ENCODE measurements at places on chromosomes 12 and 14. TPM values are rescaled to one million over a fixed set of nuclear protein-coding genes. Genes with fewer than 3 reads are reported as not detected.

GRCh38 chr14:103676881-103677675 is 38.2 kb downstream of the XRCC3 start:
- no peak for DNase-seq
- peaks cover 54% of the 10 kb centered on the region for H3K36me3 ChIP-seq
- no peak overlapping the region for H3K4me3 ChIP-seq
- H3K4me1 ChIP-seq = peaks cover 8% of the 10 kb centered on the region
- H3K27ac ChIP-seq = no peak overlapping the region

- H3K27ac ChIP-seq = peak overlapping the region; percentile 86
- DNase-seq = peak; percentile 100
- peaks cover 46% of the 10 kb centered on the region for H3K4me1 ChIP-seq
- H3K36me3 ChIP-seq = peaks cover 23% of the 10 kb centered on the region
Measured at GRCh38 chr14:21437063-21437901, 18.6 kb downstream of the CHD8 start.

DNA sequence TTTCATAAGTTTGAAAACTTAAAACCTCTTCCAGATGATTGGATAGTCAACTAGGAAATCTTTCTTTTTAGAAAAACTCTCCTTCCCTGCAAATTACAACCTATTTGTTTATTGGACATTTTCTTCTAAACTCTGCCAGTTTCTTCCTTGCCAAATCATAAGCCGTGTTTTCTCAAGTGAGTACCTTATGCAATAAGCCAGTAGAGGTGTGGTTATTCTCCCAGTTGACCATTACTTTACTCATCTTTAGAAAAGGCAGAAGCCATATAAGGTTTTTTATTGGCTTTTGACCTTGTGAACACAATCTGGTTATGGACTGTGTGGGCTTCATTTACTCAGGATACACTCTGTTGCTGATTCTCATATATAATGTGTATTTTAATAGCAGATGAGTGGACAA is 14.6 kb downstream of the ACTR6 start:
- no peaks in the 10 kb centered on the region for H3K4me1 ChIP-seq
- H3K36me3 ChIP-seq = peaks cover 10% of the 10 kb centered on the region
- no peaks in the 10 kb centered on the region for H3K27me3 ChIP-seq
- no peak overlapping the region for H3K27ac ChIP-seq
- no peak overlapping the region for H3K4me3 ChIP-seq

- peak overlapping the region; percentile 51 for H3K4me3 ChIP-seq
- peaks cover 8% of the 10 kb centered on the region for H3K27me3 ChIP-seq
- peak; percentile 81 for DNase-seq
- H3K36me3 ChIP-seq = peaks cover 2% of the 10 kb centered on the region
- peaks cover 8% of the 10 kb centered on the region for H3K4me1 ChIP-seq
Measured at GRCh38 chr14:21748869-21749303, 75.3 kb upstream of the OR4E1 start.

DNA sequence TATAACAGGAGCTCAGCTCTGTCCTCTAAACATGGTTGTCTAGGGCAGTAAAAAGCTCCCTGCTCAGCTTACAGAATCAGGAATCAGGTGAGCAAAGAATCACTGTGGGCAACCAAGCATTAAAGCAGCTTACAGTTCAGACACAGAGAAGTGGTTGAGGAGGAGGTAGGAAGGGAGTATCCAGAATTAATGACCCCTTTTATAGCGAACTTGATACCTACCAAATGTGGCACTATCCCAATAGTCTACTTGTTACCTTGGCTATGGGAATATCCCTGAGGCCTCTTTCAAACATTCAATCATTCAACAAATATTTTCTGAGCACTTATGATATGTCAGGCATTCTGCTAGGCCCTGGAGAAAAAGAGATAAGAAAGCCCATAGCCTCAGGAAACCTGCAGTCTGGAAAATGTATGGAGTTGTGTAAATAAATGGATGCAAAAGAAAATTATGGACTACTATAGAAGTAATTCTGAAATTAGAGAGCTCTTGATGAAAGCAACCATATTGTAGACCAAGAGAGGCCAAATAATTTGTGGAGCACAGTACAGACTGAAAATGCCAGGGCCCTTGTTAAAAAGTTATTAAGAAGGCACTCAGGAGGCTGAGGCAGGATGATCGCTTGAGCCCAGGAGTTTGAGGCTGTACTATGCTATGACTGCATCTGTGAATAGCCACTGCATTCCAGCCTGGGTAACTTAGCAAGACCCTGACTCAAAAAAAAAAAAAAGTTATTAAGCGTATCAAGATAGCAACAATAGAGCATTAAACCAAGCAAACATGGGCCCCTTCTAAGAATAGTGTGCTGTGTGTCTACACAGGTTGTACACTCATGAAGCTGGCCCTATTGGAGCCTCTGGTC is 134.0 kb upstream of the CPSF6 start:
- H3K36me3 ChIP-seq = no peaks in the 10 kb centered on the region
- H3K4me1 ChIP-seq = peaks cover 3% of the 10 kb centered on the region
- peaks cover 3% of the 10 kb centered on the region for H3K27me3 ChIP-seq
- no peak overlapping the region for H3K4me3 ChIP-seq
- no peak for DNase-seq

The JDP2 gene
- total RNA-seq = 1.3 TPM

DNA sequence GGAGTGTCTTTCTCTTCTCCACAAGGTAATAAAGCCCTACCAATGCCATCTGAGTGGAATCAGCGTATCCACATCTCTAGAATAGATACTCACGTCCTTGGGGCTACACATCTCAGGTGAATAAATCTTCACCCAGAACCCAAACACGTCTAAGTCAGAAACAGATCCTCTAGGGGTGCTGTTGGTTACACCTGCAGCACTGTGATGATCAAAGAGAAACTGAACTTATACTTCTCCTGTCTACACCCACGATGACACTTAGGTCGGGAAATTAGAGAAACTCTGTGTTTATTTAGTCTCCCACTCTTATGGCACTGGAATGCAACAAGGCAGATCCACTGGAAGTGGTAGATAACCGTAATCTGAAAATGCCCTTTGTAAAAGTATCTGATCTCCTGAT is 46.2 kb downstream of the WIF1 start:
- H3K27me3 ChIP-seq = peaks cover 11% of the 10 kb centered on the region
- H3K4me1 ChIP-seq = no peaks in the 10 kb centered on the region
- DNase-seq = no peak
- H3K27ac ChIP-seq = no peak overlapping the region
- H3K36me3 ChIP-seq = no peaks in the 10 kb centered on the region
- H3K4me3 ChIP-seq = no peak overlapping the region

The OTOGL gene
- total RNA-seq = not detected

- no peak overlapping the region for H3K4me3 ChIP-seq
- DNase-seq = no peak
- no peak overlapping the region for H3K27ac ChIP-seq
- H3K27me3 ChIP-seq = peaks cover 5% of the 10 kb centered on the region
- no peaks in the 10 kb centered on the region for H3K36me3 ChIP-seq
Measured at GRCh38 chr12:80045594-80045993, 53.7 kb upstream of the OTOGL start.

The CLEC1B gene
- not detected for total RNA-seq

The LBHD2 gene
- not detected for total RNA-seq

The PTMS gene
- total RNA-seq = 78.6 TPM

DNA sequence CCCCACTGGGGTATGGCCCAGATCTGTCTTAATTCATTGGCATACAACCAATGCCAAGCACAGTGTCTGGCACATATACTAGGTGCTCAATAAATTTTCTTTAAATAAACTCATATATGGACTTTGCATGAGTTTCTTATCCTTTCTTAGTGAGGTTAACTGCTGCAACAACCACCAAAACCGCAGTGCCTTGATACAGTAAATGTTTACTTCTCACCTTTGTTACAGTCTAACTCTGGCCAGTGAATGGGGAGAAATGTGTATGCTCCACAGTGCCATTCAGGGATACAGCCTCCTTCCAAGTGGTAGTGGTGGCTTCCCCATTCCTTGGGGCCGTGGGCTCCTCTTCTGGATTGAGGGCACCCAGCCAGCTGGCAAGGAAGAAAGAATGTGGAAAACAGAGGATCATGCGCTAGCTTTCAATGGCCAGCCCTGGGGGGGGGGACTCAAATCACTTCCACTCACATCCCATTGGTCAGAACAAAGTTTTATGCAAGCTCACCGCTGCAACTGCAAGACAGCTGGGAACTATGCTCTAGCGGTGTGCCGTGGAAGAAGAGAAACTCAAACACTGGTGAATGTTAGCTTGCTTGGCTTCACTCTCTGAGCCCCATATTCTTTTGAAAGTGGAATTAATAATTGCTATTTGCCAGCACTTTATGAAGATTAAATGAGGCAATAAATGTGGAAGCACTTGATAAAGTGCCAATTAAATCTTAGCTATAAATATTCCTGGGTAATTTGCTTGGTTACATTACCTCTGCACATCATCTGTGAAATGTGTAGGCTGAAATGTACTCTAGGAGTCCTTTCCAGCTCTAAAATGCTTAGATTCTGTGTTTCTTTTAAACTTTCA is 51.0 kb upstream of the SOCS2 start:
- no peak overlapping the region for H3K27ac ChIP-seq
- no peaks in the 10 kb centered on the region for H3K36me3 ChIP-seq
- H3K4me1 ChIP-seq = no peaks in the 10 kb centered on the region
- peaks cover 5% of the 10 kb centered on the region for H3K27me3 ChIP-seq
- no peak for DNase-seq

GRCh38 chr12:69913526-69913925 is 88.5 kb downstream of the MYRFL start:
- DNase-seq = no peak
- no peak overlapping the region for H3K4me3 ChIP-seq
- H3K36me3 ChIP-seq = no peaks in the 10 kb centered on the region
- H3K27ac ChIP-seq = no peak overlapping the region
- H3K4me1 ChIP-seq = peaks cover 4% of the 10 kb centered on the region
- H3K27me3 ChIP-seq = peaks cover 1% of the 10 kb centered on the region

GRCh38 chr14:70812124-70812818 is 3.0 kb upstream of the MAP3K9 start:
- no peak overlapping the region for H3K4me3 ChIP-seq
- H3K36me3 ChIP-seq = no peaks in the 10 kb centered on the region
- peaks cover 10% of the 10 kb centered on the region for H3K4me1 ChIP-seq
- no peak for DNase-seq

The RBP5 gene
- not detected for total RNA-seq

The SCNN1A gene
- total RNA-seq = 3.8 TPM

GRCh38 chr12:49023812-49024211 is 5.2 kb upstream of the PRKAG1 start:
- no peaks in the 10 kb centered on the region for H3K27me3 ChIP-seq
- no peak overlapping the region for H3K27ac ChIP-seq
- DNase-seq = no peak
- H3K4me1 ChIP-seq = peaks cover 12% of the 10 kb centered on the region
- H3K36me3 ChIP-seq = peaks cover 36% of the 10 kb centered on the region
- no peak overlapping the region for H3K4me3 ChIP-seq

GRCh38 chr14:24243336-24243836 is 963 bp upstream of the TINF2 start:
- no peaks in the 10 kb centered on the region for H3K27me3 ChIP-seq
- H3K36me3 ChIP-seq = peaks cover 25% of the 10 kb centered on the region
- peak overlapping the region; percentile 98 for H3K27ac ChIP-seq
- H3K4me1 ChIP-seq = peaks cover 53% of the 10 kb centered on the region

- H3K27ac ChIP-seq = no peak overlapping the region
- H3K36me3 ChIP-seq = peaks cover 8% of the 10 kb centered on the region
- H3K4me3 ChIP-seq = no peak overlapping the region
Measured at GRCh38 chr14:59275668-59276067, 87.2 kb downstream of the DAAM1 start.

DNA sequence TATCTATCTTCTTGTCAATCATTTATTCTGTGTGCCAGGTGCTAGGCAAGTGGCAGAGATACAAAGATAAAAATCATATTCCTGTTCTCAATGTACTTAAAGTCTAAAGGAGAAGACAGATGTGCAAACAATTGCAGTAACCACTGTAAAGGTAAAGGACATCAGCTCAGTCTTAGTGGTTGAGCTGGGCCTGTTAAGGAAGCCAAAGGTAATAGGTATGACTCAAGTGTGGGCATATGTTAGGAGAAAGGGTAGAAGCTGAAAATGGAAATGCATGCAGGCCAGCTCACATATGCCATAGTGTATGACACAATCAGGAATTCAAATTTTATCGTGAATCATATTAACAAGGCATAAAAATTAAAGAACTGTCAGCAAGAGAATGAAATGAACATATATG is 49.8 kb downstream of the FAR2 start:
- H3K4me3 ChIP-seq = no peak overlapping the region
- no peaks in the 10 kb centered on the region for H3K27me3 ChIP-seq
- H3K27ac ChIP-seq = no peak overlapping the region
- no peak for DNase-seq
- no peaks in the 10 kb centered on the region for H3K4me1 ChIP-seq

- H3K4me1 ChIP-seq = no peaks in the 10 kb centered on the region
- no peak for DNase-seq
- peaks cover 25% of the 10 kb centered on the region for H3K36me3 ChIP-seq
- H3K4me3 ChIP-seq = no peak overlapping the region
- H3K27me3 ChIP-seq = no peaks in the 10 kb centered on the region
Measured at GRCh38 chr14:67963545-67963944, 144.0 kb downstream of the RAD51B start.

DNA sequence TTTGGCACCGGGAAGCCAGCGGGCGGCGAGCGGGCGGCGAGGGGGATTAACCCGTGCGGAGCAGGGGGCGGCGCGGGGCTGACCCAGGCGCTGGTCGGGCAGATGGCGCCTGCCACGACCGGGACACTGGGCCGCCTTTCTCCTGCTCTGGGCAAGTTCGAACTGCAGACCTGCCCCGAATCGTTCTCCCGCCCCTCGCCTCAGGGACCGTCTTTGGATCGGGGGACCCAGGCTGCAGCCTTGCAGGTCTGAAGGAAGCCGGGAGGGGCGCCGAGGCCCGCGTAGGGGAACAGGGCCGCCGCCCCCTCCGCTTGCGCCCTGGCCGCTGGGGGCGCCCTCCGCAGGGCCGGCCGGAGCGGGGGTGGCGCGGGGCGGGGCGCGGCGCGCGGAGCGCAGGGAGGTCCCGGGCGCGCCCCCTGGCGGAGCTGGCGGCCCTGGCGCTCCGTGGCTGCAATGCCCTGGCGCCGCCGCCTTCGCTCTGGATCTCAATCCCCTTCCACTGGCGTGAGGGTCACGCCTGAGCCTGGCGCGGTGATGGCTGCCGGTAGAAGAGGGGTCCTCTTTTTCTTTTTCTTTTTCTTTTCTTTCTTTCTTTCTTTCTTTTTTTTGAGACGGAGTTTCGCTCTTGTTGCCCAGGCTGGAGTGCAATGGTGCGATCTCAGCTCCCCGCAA is 449 bp upstream of the LTBP2 start:
- H3K27me3 ChIP-seq = peaks cover 15% of the 10 kb centered on the region
- no peak overlapping the region for H3K27ac ChIP-seq
- H3K4me1 ChIP-seq = peaks cover 35% of the 10 kb centered on the region
- peak overlapping the region; percentile 65 for H3K4me3 ChIP-seq
- no peaks in the 10 kb centered on the region for H3K36me3 ChIP-seq
- peak; percentile 86 for DNase-seq

- peak overlapping the region; percentile 99 for H3K27ac ChIP-seq
- H3K36me3 ChIP-seq = peaks cover 14% of the 10 kb centered on the region
- peak overlapping the region; percentile 76 for H3K4me3 ChIP-seq
- peak; percentile 67 for DNase-seq
Measured at GRCh38 chr12:388541-389141, 479 bp downstream of the KDM5A start.

DNA sequence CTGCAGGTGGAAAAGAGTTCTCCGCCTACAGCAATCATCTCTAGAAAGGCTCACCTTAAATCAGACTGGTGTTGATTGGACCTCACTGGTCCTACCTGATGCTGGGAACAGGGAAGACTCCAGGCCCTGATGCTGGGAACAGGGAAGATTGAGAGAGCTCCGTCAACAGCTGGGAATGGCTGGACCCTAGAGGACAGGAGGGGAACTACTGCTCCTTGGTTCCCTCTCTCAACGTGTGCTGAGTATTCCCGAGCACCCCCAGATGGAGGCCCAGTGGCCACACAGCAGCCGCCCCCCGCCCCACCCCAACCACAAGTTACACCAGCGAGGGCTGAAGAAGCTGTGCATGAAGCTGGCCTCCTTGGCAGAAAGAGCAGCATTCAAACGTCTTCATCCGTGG is 240.3 kb downstream of the SLC15A4 start:
- no peaks in the 10 kb centered on the region for H3K27me3 ChIP-seq
- no peak overlapping the region for H3K4me3 ChIP-seq
- DNase-seq = no peak
- H3K36me3 ChIP-seq = no peaks in the 10 kb centered on the region
- H3K4me1 ChIP-seq = no peaks in the 10 kb centered on the region
- H3K27ac ChIP-seq = no peak overlapping the region

All from activated CD8-positive, alpha-beta T cell treated with anti-CD3 and anti-CD28 coated beads for 36 hours (primary cell).